T-cell (primary cell): ENCODE measurements at places on chromosomes 7 and 10.

DNA sequence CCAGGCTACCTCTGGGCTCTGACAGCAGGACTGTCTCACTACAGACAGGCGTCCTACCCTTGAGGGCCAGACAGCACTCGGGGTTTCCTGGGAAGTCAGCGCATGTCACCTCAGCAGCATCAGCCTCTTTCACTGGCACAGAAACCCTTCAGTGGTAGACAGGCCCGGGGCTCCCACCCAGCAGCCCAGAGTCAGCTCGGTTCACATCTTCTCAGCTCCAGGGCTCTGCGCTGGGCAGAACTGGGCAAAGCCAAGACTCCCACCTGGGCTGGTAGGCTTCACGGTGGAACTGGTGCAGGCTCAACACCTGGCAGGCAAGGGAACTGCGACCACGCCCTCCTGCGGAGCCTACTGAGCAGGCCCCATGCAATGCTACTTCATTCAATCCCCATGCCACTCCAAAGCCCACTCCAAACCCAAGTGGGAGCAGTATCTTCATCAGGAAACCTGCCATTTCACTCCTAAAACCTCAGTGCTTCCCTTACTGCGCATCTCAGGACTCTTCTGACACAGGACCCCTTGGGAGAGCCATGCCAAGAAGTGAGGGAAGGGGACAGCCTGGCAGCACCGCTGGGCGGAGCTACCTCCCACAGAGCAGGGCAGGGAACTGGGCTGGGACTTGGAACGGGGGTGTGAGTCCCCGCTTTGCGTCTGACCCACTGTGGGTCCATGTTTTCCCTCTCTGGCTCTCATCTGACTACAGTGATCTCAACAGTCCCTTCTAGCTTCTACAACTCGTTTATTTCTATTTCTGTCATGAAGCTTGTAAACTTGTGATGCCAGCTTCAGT lies 60.4 kb downstream of the SCRN1 start:
- H3K27me3 ChIP-seq = peaks cover 2% of the 10 kb centered on the region
- no peak overlapping the region for H3K27ac ChIP-seq
- H3K36me3 ChIP-seq = no peaks in the 10 kb centered on the region
- no peak overlapping the region for H3K4me3 ChIP-seq
- no peak for DNase-seq

GRCh38 chr10:97805096-97805884 lies 33.5 kb upstream of the SFRP5 start:
- DNase-seq = no peak
- H3K27me3 ChIP-seq = peaks cover 8% of the 10 kb centered on the region
- no peak overlapping the region for H3K4me3 ChIP-seq
- no peak overlapping the region for H3K27ac ChIP-seq
- no peaks in the 10 kb centered on the region for H3K4me1 ChIP-seq
- no peaks in the 10 kb centered on the region for H3K36me3 ChIP-seq

DNA sequence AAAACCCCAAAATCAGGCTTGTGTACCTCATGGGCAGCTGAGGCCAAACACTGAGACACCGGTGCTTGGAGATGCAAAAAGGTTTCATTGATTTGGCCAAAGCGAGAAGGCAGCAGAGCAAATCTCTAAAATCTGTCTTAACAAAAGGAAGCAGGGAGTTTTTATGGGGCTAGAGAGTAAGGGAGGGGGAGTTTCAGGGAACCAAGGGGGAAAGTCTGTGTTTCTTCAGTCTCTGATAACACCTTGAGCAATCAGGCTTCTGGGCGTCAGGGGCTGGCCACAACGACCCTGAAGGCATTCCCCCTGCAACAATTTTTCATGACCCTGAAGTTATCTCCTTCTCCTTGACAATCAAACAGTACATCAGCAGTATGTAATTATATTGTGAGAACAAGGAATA lies 2.7 kb upstream of the ZNF786 start:
- H3K4me3 ChIP-seq = no peak overlapping the region
- no peak overlapping the region for H3K27ac ChIP-seq
- H3K36me3 ChIP-seq = no peaks in the 10 kb centered on the region
- no peak for DNase-seq

DNA sequence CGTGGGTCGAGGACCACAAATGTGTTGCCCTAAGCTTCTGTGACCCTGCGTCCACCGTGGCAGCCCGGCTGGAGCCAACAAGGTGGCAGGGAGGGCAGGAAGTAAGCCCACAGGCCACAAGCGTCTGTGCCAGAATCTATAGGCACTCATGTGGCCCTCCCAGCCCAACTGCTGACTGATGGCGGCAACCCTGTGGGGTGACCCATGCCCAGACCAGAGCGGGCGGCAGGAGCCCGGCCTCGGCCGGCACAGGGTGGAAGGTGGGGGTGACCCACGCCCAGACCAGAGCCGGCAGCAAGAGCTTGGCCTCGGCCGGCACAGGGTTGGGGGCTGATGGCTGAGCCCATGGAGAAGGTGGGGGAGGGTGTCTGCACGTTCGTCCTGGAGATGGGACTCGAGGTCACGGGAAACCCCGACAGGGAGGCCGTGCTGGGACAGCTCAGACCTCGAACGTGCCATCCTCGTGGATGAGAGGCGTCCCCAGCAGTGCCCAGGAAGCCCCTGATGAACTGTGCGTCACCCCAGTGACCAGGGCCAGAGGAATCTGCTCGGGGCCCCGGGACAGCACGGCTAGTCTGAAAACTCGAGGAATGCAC lies 181.0 kb downstream of the ELFN1 start:
- H3K4me3 ChIP-seq = no peak overlapping the region
- H3K27ac ChIP-seq = no peak overlapping the region
- H3K27me3 ChIP-seq = no peaks in the 10 kb centered on the region
- no peak for DNase-seq
- H3K4me1 ChIP-seq = peaks cover 26% of the 10 kb centered on the region

DNA sequence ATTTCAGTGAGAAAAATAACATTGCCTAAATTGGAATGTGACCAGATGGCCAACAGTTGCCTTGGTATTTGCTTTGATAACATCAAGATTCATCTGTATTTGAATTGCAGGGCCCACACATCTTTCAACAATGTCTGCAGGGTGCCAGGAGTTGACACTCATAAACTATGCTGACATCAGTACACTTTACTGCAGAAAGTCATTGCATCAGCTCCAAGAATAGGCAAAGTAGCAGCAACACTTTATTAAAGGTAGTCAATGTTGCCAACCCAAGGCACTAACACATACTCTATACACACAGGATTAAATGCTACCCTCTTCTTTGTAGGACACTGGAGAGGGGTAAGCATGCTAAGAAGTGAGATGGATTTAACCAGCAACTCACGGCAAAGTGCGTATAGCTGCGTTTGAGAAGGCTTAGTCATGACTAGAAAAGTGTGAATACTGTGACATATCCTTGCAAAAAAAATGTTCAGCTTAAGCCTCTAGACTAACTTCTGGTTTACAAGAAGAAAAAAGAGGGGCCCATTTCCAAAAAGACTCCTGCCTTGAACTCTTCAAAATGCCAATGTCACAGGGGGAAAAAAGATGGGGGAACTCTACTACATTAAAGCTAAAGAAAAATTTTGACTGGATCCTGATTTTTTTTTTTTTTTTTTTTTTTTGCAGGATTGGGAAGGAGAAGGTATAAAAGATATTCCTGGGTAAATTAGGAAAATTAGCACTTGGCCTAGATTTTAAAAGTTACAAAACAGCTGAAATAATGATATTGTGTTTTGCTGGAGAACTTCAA lies 2.2 kb downstream of the BBIP1 start:
- H3K4me1 ChIP-seq = peaks cover 13% of the 10 kb centered on the region
- no peak overlapping the region for H3K27ac ChIP-seq
- H3K4me3 ChIP-seq = no peak overlapping the region
- H3K36me3 ChIP-seq = peaks cover 9% of the 10 kb centered on the region

GRCh38 chr7:80884511-80885195 lies 34.2 kb downstream of the SEMA3C start:
- H3K4me3 ChIP-seq = no peak overlapping the region
- no peak overlapping the region for H3K27ac ChIP-seq
- no peaks in the 10 kb centered on the region for H3K27me3 ChIP-seq
- H3K4me1 ChIP-seq = no peaks in the 10 kb centered on the region
- DNase-seq = no peak

DNA sequence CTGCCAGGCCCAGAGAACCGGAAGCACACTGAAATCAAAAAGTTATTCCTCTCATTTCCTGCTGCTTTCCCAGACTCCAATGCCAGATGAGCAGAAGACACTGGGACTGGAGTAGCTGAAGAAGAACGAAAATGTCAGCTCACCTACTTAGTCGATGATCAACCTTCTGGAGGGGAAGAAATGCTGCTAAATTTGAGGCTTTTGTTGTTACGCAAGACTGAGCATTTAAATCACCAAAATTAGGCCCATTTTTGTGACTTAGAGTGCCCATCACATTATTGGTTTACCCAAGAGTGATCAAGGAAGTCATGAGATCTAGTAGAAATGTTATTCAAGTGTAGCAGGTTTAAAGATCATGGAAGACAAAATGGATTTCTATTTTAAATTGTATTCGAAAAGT lies 182.1 kb upstream of the PLXDC2 start:
- no peaks in the 10 kb centered on the region for H3K4me1 ChIP-seq
- DNase-seq = no peak

DNA sequence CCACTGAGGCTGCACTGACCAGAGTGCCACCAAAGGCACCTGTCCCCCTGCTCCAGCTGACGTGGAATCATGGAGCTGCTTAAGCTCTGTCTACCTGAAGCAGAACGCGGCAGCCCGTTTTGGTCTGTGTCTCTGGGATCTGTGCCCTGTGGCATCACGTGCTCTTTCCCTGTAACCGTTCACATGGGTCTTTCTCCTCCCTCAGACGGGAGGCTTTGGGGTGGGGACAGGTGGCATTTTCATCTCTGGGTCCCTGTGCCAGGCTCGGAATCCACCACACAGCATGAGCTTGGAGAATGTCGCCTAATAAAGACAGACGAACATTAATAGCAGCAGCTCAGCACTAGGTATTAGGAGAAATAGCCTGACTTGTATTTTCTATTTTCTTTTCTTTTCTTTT lies 1.6 kb upstream of the ADAP1 start:
- H3K27ac ChIP-seq = no peak overlapping the region
- H3K27me3 ChIP-seq = no peaks in the 10 kb centered on the region
- no peaks in the 10 kb centered on the region for H3K36me3 ChIP-seq
- no peaks in the 10 kb centered on the region for H3K4me1 ChIP-seq
- no peak for DNase-seq
- H3K4me3 ChIP-seq = no peak overlapping the region

- H3K36me3 ChIP-seq = peaks cover 7% of the 10 kb centered on the region
- peak overlapping the region; percentile 49 for H3K27ac ChIP-seq
- H3K4me3 ChIP-seq = no peak overlapping the region
- no peaks in the 10 kb centered on the region for H3K27me3 ChIP-seq
- H3K4me1 ChIP-seq = peaks cover 23% of the 10 kb centered on the region
Measured at GRCh38 chr10:61937631-61938351, 36.3 kb downstream of the ARID5B start.

DNA sequence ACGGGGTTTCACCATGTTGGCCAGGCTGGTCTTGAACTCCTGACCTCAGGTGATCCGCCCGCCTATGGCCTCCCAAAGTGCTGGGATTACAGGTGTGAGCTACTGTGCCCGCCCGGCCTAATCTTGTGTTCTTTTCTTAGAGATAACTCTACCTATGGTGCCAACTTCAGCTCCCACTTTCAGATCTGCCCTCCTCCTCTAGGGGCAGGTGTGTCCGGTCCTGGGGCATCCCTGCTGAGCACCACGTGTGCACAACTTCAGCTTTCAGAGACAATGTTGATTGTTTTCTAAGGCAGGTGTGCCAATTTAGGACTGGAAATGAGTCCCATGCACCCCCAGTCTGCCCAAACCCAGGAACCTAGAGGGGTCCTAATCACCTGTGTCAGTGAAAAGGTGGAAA lies 18.5 kb upstream of the FXYD4 start:
- no peaks in the 10 kb centered on the region for H3K36me3 ChIP-seq
- H3K4me3 ChIP-seq = no peak overlapping the region
- no peaks in the 10 kb centered on the region for H3K27me3 ChIP-seq
- H3K27ac ChIP-seq = no peak overlapping the region
- no peak for DNase-seq
- peaks cover 1% of the 10 kb centered on the region for H3K4me1 ChIP-seq

DNA sequence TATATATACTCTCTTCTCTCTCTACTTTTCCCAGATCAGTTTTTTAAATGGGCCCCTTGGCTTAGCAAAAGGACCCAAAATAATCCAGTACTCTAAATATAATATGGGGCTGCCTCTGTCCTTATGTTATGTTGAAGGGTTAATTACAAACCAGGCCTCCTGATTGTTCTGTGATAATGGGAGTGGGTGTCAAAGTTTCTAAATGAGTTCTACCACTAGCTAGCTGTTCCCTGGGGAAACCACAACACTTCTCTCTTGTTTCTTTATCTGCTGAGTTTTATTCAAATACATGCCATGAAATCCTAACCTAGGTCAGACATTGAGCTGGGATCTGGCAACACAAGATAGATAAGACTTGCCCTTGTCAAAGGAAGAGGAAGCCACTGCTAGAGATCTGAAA lies 3.8 kb downstream of the HTR5A start:
- H3K4me1 ChIP-seq = peaks cover 8% of the 10 kb centered on the region
- H3K4me3 ChIP-seq = no peak overlapping the region
- H3K27ac ChIP-seq = no peak overlapping the region

- no peak overlapping the region for H3K4me3 ChIP-seq
- no peak for DNase-seq
- H3K4me1 ChIP-seq = no peaks in the 10 kb centered on the region
- no peaks in the 10 kb centered on the region for H3K27me3 ChIP-seq
Measured at GRCh38 chr10:110398419-110399105, 93.8 kb upstream of the SMNDC1 start.

DNA sequence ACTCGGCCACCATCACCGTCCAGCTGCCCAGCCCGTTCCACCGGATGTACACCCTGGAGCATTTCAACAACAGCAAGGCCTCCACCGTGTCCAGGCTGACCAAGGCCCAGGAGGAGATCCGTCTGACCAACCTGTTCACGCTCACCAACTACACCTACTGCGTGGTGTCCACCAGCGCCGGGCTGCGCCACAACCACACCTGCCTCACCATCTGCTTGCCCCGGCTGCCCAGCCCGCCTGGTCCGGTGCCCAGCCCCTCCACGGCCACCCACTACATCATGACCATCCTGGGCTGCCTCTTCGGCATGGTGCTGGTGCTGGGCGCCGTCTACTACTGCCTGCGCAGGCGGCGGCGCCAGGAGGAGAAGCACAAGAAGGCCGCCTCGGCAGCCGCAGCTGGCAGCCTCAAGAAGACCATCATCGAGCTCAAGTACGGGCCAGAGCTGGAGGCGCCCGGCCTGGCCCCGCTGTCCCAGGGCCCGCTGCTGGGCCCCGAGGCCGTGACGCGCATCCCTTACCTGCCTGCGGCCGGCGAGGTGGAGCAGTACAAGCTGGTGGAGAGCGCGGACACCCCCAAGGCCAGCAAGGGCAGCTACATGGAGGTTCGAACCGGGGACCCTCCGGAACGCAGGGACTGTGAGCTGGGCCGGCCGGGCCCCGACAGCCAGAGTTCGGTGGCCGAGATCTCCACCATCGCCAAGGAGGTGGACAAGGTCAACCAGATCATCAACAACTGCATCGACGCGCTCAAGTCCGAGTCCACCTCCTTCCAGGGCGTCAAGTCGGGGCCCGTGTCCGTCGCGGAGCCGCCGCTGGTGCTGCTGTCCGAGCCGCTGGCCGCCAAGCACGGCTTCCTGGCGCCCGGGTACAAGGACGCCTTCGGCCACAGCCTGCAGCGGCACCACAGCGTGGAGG lies 75.8 kb downstream of the ELFN1 start:
- no peaks in the 10 kb centered on the region for H3K4me1 ChIP-seq
- H3K4me3 ChIP-seq = no peak overlapping the region
- peaks cover 37% of the 10 kb centered on the region for H3K27me3 ChIP-seq
- DNase-seq = no peak
